Lung (tissue), 17 donors: ENCODE measurements at places on chromosomes 16 and 17.

DNA sequence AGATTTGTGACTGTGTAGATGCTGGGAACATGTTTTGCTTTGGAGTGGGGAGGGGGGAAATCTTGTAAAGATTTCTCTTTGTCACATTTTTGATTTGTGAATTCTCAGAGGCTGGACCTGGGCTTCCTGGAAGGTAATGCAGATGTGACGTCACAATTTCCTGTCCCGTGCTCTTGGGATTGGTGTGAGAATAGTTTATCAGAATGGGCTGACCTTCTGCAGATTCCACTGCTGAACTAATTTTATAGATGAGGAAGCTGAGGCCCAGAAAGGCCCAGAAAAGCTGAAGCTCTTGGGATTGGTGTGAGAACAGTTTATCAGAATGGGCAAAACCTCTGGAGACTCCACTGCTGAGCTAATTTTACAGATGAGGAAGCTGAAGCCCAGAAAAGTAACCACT lies 34.0 kb downstream of the HS3ST3B1 start:
- no peak for DNase-seq

GRCh38 chr17:56125830-56126819 lies 27.1 kb upstream of the ANKFN1 start:
- DNase-seq = peak; percentile 30

- DNase-seq = no peak
Observed at GRCh38 chr16:88411951-88412576, 29.3 kb downstream of the ZNF469 start.

DNA sequence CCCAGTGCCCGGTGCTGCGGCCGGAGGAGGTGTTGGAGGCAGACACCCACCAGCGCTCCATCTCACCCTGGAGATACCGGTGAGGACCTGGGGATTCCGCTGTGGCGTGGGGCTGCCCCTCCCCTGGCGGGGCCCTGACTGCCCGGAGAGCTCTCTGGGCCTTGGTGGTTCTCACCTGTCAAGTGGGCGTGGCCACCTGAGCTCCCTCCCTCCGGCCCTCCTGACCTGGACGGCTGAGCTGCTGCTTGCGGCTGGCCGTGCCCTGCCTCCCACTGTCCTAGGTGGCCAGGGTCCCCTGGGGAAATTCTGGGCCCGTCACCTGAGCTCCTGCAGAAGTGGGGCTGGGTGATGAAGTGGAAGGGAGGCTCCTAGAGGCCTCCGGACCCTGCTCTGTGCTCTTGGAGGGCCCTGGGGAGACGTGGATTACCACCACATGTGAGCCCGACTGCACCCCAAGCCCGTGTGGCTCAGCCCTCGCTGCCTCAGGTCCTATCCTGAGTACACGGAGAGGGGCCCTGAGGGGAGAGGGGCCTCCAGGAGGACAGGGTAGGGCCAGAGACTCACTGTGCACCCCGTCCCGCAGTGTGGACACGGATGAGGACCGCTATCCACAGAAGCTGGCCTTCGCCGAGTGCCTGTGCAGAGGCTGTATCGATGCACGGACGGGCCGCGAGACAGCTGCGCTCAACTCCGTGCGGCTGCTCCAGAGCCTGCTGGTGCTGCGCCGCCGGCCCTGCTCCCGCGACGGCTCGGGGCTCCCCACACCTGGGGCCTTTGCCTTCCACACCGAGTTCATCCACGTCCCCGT lies 1.1 kb downstream of the IL17C start:
- DNase-seq = no peak

DNA sequence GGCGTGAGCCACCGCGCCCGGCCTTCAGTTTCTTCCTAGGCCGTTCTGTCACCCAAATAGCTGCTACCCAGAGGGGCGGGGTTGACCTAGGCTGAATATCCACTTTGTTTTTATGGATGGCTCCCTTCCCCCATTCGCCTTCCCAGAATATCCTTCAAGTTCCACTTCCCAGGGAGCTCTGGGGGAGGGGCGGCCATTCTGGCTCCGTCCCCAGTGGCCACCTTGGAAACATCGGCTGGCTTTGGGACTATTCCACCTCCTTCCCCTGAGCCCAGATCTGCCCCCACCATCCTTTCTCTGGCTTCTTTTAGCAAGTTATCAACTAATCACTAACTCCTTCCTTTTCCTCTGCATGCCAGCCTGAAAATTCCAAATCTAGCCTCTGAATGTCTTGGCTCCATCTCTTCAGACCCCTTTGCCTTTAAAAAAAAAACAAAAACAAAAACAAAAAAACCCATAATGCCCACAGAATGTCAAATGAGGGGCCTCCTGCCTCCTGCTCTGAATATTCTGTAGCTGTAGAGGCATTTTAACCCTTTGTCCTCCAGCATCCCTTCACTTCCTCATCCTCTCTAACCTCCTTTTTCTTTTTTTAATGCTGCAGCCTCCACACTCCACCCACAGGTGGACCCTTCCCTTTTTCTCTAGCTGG lies 6.4 kb downstream of the ATP1B2 start:
- peak; percentile 80 for DNase-seq

DNA sequence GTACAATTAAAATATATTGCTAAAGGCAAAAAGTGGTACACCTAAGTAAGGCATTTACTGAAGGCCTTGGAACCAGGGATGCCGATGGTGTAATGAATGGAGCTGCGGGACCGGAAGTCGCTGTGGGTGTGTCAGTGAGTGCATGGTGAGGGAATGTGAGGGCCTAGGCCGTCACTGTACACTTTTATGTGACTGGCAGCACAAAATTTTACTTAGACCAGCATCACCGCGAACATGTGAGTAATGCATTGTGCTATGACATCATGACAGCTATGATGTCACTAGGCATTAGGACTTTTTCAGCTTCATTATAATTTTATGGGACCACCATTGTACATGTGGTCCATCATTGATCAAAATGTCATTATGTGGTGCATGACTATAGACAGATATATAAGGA lies 14.7 kb downstream of the ALOX15B start:
- DNase-seq = no peak

- DNase-seq = no peak
Observed at GRCh38 chr17:29045734-29046472, 3.0 kb downstream of the PIPOX start.

DNA sequence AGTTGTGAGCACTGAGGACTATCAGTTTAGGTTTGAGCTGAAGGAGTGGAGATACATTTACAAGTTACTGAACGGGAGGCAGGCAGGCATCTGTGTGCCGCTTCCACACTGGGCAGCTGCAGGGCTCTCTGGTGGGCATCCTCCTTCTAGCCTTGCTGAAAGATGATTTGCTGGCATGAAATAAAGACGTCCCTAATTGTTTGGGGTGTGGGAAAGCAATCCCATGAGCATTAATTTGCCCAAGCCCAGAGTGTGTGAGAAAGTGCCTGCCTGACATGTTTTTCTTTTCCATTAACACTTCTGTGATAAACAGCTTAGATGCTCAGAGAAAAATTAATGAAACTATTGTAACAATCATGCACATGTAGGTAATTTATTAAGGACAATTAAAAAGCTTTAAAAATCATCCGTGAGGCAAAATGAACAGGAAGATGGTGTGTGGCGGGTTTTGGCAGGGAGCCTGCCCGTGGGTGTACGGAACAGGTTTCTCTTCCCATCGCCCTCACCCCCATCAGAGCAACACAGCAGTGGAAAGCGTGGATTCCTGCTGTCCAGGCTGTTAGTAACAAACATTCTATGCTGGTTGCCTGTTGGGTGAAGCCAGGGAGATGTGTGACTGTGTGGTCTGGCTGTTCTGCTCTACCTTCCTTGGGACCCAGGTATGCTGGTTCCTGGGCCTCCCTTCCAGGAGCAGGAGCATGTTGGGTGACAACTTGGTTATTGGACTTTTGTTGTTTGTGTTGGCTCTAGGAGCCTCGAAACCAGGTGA lies 191.9 kb downstream of the MSI2 start:
- no peak for DNase-seq

- DNase-seq = no peak
Observed at GRCh38 chr17:7131423-7131791, 16.8 kb upstream of the ASGR2 start.

GRCh38 chr17:18314059-18314730 lies 599 bp downstream of the TOP3A start:
- DNase-seq = peak; percentile 5

GRCh38 chr16:23857881-23858269 lies 22.1 kb downstream of the PRKCB start:
- DNase-seq = no peak

- no peak for DNase-seq
Observed at GRCh38 chr16:54106057-54106456, 180.5 kb downstream of the IRX3 start.

GRCh38 chr17:72126575-72127486 lies 6.0 kb downstream of the SOX9 start:
- DNase-seq = peak; percentile 30

DNA sequence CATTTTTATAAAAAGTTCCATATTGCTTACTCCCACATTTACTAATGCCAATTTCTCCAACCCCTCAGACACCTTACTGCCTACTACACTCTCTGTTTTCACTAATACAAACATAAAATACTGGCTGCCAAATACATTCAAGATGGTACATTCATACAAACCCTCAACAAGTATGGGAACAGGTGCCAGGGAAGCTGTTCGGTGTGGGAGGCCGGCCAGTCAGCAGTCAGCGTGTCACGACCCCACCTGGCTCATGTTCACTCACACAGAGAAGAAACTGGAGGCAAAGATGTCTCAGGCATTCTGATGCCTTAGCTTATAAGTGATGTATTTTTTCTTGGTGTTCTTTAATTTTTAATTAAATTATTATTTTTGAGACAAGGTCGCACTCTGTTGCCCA lies 42.4 kb upstream of the TRAP1 start:
- DNase-seq = no peak

DNA sequence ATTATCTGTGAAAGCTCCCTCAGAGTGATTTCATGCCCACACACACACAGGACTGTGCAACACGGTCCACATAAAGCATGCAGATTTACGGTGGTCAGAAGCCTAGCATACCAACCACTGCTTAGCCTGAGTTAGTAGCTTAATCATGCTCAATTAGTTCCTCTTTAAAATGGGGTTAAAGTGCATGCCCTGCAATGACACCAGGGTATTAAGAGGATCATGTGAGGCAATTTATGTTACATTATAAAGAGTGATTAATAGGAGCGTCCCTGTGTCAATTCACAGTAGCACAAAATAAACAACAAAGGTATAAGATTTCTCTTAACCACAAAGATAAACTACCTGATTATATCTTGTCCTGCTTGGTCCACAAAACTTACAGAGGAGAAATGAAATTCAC lies 39.8 kb downstream of the C17orf67 start:
- DNase-seq = no peak

- no peak for DNase-seq
Observed at GRCh38 chr16:926715-927114, 44.1 kb downstream of the LMF1 start.

DNA sequence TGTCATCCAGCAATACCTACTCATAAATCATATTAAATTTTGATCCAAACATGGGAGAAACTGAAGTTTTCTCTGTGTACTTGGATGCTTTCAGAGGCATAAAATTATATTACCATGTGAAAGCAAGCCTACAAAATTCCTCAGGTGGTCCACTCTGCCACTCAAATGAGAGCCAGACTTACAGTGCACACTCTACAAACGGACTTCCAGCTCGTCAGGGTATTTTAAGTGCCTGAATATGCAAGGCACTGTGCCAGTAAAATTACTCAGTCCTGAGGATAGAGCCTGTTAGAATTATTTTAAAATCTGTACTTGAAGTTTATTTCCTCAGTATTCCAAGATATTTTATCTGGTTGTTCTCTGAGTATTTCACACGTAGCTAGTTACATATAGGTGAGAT lies 54.5 kb downstream of the TENT4B start:
- DNase-seq = peak; percentile 39

GRCh38 chr17:75619506-75620431 lies 13.5 kb upstream of the SMIM5 start:
- DNase-seq = no peak

- no peak for DNase-seq
Observed at GRCh38 chr17:35665662-35666061, 65.8 kb upstream of the RASL10B start.

- DNase-seq = peak; percentile 88
Observed at GRCh38 chr17:43021741-43022512, at the start of gene VAT1. Gene VAT1, minus strand, starts transcription at chr17:43022385. Its CDS starts 63 bp downstream, at chr17:43022322.

- DNase-seq = peak; percentile 86
Observed at GRCh38 chr17:81277421-81277820, 17.7 kb downstream of the SLC38A10 start.

DNA sequence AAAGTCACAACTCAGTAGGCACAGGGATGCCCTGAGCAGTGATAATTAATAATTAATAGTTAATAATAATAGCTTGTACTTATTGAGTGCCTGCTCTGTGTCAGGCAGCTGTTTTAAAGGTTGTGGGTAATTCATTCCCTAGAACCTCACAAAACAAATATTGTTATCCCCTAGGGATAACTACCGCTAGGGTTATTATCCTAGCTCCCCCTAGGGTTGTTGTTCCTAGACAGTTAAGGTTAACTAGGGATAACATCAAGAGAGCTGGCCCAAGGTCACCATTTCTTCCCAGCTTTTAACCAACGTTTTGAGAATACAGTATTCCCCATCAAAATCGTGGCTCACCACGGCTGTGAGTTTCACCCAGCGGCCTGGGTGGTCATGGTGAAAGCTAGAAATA lies 180.1 kb downstream of the PRKCB start:
- no peak for DNase-seq

GRCh38 chr17:63041251-63041650 lies 75.2 kb downstream of the TANC2 start:
- DNase-seq = no peak

DNA sequence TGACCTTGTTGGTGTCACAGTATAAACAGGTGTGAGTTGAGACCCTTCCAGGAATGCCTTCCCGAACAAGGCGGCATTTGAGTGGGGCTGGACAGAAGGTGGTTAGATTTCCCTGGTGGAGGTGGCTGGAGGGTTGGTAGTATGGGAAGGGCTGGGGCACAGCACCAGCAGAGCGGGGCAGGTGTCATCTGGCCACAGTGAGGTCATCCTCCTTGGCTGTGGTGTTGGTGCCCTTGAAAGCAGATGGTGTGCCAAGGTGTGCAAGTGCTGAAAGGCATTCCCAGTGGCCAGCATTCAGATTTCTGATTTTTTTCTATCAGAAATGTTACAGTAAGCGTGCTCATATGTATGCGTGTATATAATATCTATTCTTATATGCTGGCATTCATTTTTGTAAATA lies 126.6 kb downstream of the LAT start:
- DNase-seq = no peak

GRCh38 chr16:25014500-25015147 lies 545 bp downstream of the ARHGAP17 start:
- peak; percentile 76 for DNase-seq

GRCh38 chr16:56994311-56994710 lies 5.0 kb downstream of the NLRC5 start:
- no peak for DNase-seq

- DNase-seq = no peak
Observed at GRCh38 chr17:7707446-7707845, 2.4 kb downstream of the EFNB3 start.

DNA sequence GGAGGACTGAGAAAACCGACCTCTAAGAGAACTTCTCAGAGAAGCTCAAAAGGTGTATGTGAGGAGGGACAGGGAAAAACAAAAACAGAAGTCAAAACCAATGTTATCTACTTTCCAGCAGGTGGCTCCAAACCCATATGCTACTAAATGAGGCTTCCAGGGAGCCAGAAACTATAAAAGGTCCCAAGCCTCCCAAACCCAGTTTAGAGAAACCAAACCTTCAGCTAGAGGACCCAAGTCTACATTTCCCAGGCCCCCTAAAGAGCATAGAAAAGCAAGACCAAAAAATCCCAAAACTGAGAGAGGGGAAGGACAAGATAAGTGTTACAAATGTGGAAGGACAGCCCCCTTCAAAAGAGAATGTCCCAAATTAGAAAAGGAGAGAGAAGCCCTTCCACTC lies 3.7 kb downstream of the HPR start:
- peak; percentile 63 for DNase-seq
